ENCODE measurements at places on chromosomes 12 and 14.

GRCh38 chr14:88196925-88197324, 126.1 kb downstream of the KCNK10 start:
- no peak for DNase-seq

DNA sequence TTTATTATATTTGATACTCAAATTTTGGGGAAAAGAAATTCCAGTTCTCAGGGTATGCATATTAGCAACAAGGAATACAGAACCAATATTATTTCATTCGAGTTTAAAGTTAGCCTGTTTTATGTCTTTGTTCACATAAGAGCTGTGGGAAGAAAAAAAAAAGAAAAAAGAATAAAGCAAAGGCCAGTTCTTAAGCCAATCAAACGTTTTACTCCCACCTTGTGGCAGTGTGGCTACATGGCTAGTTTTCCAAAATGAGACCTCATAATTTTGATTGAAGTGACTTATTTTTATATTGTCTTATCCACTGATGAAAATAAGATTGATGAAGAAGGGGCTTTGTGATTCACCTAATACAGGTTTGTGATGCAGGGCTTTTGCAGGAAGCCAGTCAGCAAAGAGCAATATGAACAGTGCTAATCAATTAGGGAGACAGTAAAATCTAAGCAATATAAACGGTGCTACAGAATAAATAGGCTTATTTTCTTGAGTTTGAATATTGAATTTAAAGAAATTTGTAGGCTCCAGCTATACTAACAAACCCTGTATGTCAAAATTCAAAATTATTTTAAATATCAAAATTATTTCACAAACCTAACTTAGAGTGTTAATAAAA, 624.1 kb upstream of the FOXG1 start:
- no peak for DNase-seq

- no peak for DNase-seq
Measured at GRCh38 chr12:60072911-60073310, 477.1 kb downstream of the SLC16A7 start.

DNA sequence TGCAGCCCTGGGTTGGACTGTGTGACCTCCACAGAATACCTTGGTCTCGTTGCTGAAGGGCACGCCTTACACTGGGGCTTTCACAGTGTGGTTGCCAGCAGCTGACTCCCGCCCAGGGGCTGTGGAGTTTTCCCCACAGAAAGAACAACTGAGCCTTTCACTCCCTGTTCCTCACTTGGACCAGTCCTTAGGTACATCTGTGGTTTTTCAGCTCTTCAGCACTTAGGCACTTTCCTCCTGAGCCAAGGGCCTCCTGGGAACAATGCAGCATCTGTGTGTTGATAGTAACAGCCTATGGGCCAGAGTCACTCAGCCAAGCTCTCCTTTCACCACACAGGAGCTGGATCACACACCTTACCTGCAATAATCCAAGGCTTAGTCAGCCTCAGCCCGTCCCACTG, 25.0 kb downstream of the ERP27 start:
- no peak for DNase-seq

DNA sequence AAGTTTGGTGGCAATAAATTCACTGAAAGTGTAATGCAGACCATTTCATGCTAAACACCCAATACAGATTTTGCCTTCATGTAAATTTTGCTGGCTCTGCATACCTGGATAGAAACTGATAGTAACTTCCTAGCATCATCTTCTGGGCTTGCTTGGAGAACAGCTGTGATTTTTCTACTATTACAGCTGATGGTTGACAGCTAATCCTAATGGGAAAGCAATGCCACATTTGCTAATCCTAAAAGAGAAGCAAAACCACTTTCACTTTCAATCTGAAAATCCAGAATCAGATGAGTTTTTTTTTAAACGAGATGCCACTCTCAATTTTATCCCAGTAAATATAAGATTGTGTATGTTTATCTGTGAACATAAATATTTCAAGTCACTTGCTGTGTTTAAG, 1035.9 kb downstream of the TRHDE start:
- DNase-seq, result no peak

DNA sequence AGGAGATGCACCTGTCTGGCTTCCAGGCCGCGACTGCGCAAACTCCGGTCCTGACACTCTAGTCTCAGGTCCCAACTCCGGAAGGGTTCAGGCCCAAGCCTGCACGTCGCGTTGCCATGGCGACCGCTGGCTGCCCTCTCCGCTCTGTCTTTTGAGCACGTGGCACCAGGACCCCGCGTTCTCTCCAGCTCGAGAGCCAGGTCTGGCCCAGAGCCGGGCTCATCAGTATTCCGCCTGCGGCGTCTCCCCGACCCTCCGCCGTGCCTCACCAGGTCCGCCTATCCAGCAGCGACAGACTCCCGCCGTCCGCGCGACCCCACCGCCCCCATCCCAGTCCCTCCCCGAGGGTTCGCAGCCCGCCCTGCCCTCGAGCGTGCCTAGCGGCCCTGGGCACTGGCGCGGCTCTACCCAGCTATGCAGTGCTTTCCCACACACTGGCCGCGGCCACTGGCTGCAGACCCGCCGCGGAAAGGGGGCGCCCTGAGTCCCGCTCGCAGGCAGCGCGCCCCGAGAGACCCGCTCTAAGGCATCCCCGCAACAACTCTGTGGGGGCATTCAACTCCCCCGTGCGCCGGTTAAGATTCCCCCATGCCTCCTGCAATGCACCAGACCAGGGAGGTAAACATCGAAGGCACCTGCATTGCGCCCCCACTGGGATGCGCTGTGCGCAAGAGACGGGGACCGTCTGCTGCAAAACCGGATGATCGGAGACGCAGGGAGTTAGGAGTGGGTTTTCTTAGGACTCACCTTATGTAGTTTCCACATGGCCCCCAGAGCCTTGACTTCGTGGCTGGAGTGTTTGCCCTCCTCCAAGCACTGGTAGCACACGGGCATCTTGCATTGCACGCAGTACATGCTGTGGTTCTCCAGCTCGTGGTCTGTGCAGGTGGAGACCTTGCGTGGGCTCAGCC, 1.3 kb downstream of the TRIM9 start:
- DNase-seq, result peak; percentile 52

DNA sequence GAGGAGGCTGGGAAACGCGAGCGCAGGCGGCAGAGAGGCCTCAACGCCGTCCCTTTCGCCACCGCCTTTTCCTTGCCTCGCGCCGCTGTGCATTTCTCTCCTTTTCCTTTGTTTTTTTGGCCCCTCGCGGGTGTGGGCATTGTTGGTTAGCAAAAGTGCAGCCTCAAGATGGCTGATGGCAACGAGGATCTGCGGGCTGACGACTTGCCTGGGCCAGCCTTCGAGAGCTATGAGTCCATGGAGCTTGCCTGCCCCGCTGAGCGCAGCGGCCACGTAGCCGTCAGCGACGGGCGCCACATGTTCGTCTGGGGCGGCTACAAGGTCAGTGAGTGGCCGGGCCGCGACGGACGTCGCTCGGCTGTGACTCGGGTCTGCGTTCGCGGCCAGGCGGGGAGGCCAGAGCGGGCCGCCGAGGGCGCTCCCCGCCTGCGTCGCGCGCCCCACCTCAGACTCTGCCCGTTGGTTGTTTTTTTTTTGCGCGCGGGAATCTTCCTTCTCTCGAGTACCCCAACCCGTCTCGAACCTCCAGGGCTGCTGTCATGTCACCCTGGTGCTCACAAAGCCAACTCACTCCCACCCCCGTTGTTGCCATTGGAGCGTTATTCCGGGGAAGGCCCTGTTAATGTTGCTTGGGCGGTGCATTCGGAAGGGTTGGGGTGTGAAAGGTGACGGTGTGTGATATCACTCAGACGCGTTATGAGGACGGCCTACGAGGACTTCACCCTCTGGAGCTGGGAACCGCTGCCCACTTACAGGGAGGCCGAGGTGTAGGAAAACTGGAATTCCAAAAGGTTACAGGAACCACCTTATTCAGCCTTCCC, 558 bp downstream of the KLHDC2 start:
- DNase-seq, result peak; percentile 74

DNA sequence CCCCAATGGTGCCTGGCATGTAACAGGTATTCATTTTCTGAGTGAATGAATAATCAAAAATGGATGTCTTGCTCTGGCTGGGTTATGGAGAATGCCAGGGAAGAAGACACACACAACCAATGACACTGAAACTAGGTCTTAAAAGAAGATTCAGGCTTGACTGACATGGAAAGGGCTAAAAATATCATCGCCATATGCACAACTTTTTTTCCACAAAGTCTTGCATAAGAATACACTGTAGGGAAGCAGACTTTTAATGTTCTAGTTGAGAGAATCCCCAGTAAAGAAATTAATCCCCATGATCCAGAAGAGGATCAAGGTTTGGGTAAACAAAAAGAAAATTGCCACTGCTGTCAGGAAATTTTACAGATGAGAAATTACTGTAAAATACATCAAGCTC, 116.4 kb downstream of the SLC2A13 start:
- DNase-seq, result no peak

GRCh38 chr12:131592972-131593371, 117.9 kb upstream of the SFSWAP start:
- DNase-seq, result peak; percentile 58

DNA sequence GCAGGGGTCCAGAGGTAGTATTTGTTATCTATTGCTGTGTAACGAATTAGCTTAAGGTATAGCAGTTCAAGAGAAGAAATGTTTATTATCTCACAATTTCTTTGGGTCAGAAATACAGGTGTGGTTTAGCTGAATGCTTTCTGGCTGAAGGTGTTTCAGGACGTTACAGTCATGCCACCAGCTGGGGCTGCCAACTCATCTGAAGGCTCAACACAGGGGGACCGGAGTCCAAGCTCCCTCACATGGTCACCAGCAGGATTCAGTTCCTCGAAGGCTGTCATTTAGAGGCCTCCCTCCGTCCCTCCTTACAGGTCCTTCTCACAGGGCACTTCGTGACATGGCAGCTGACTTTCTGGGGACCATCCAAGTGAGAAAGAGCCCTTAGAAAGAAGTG, 37.5 kb upstream of the SINHCAF start:
- no peak for DNase-seq

DNA sequence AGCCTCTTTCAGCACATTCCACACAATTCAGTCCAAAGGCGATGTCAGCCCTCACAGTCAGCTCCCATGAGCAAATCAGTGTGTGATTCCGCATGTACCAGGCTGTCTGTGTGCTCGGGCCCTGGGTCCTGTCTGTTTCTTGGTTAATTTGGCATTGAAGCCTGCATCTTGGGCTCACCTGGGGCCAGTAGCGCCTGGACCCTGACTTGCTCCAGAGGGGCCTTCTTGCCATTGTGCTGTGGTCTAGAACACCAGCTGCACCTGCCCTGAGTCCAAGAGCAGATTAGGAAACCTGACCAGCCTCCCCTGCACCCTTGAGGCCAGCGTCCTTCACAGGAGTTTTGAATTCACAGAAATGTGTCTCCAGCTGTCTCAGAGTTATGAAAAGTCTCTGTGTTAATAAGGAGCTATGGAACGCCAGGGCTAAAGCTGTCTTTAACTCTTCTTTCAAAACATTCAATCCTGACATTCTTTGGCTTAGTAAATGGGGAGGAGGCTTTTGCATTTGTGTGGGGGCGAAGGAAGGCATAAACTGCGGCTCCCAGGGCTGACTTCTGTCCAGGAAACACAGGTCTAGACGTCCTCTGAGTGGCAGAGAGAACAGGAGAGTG, 102.2 kb downstream of the ARF6 start:
- no peak for DNase-seq

DNA sequence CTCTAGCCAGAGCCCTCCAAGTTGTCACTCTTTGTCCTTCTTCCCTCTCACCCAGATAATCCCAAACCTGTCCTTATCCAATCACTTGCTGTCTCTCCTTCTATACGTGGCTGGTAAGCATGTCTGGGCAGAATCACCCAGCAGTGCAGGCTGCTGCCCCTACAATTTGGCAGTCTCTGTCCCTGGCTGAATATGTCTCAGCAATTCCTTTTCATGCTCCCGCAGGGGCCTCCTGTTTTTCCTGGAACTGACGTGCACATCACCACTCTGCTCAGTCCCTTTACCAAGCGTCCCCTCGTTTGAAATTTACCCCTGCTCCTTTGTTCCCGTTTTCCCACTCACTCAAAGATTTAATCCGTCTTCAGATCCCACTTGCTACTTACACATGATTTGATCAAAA, 80.0 kb downstream of the ST8SIA1 start:
- no peak for DNase-seq

DNA sequence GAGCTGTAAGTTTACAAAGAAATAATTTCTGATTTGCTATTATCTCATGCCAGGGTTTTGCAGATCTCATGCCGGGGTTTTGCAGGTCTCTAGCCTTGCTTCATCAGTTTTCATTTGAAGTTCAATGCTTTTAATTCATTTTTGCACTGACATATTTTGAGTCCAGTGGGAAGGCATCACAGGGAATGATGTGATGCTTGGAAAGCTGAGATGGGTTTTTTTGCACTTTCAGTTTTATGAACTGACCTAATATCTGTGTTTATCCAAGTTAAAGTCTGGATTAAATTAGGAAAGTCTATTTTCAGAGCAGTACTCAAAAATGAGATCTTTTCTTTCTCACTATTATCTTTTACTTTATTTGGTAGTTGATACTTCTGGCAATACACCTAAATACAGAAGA, 23.6 kb upstream of the REP15 start:
- no peak for DNase-seq

- no peak for DNase-seq
Measured at GRCh38 chr12:68001486-68002466, 12.5 kb downstream of the IFNG-AS1 start.

GRCh38 chr14:39060818-39061437, 42.1 kb downstream of the SEC23A start:
- DNase-seq, result no peak

GRCh38 chr12:85626784-85627171, 209.4 kb downstream of the RASSF9 start:
- DNase-seq, result no peak

DNA sequence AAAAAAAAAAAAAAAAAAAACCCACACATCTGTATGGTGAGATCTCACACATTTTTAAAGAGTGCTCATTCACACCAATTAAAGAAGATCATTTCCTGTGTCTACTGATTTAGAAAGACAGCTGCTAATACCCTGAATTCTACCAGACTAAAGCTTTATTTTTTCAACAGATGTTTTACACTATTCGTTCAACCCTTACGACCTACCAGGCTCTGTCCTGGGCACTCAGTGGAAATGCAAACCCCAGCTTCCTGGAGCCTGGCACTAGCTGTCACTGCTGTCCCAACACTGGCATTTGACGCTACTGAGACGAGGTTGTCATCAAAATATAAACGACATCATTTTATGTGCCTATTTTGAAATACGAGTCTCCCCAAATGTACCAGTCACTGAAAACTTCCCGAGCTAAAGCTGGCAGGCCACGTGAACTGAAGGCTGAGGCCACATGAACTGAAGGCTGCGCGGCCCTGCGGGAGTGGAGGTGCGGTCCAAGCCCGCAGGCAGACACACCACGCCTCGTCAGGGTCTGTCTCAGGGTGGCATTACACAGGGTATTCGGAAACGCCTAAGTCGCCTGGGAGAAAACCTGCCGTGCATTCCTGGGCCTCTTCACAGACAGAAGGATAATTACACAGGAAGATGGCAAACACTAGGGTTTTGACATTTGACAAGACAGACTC, 27.2 kb downstream of the SLC15A4 start:
- DNase-seq, result no peak

- DNase-seq, result no peak
Measured at GRCh38 chr12:52778833-52779232, 1.7 kb upstream of the KRT76 start.
